ENCODE measurements at places on chromosomes 2 and 18. TPM values are rescaled to one million over a fixed set of nuclear protein-coding genes. Genes with fewer than 3 reads are reported as not detected.
A peak's percentile ranks its signal among the peaks of the same experiment; 100 is the strongest.

The FHOD3 gene
- 347 TPM for total RNA-seq

The SATB2 gene
- 1.4 TPM for total RNA-seq

DNA sequence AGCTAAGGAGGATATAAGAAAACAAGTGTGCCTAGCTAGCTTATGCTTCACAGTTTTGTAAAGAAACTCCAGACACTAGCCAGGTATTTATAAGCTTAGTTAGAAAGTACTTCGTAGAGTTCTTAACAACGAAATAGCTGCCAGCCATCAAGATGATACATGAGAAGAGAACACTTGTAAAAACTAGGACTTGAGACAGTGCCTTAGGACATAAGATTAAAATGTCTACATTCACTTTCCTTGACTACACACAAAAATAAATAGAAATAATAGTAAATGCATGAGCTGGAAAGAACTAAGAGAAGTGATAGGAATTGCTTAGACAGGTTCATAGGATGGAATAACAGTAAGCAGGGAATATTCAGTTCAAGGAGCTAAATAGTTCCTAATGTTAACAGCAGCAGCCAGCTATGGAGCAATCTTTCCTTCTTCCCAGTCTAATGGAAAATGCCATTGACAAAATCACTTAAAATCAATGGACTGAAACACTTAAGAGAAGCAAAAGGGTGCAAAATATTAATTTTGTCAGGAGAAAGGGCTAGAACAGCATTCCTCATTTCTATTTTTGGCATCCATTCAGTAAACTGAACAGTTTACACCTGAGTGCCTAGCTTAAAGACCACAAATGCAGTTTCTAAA is 186.6 kb downstream of the PDE11A start:
- DNase-seq: no peak

- DNase-seq: peak; percentile 64
Observed at GRCh38 chr2:36663851-36664695, 32.4 kb upstream of the VIT start.

GRCh38 chr2:46780411-46780800 is 135.2 kb downstream of the MCFD2 start:
- DNase-seq: no peak

DNA sequence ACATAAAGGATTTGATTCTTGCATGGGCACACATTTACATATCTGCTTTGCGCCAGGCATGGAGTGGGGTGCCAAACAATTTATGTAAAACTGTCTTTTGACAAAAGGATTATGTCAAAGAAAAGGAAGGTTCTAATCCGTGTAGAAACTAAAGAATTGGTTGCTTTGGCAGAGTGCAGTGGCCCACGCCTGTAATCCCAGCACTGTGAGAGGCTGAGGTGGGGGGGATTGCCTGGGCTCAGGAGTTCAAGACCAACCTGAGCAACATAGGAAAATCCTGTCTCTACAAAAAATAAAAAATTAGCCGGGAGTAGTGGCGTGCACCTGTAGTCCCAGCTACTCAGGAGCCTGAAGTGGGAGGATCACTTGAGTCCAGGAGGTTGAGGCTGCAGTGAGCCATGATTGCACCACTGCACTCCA is 1.1 kb upstream of the MTERF4 start:
- DNase-seq: no peak
